ENCODE measurements at places on chromosomes 13 and 19.

- DNase-seq = no peak
These were observed 167.0 kb upstream of the IPO5 start for GRCh38 chr13:97786510-97786909.

- peak; percentile 50 for DNase-seq
These were observed 21.7 kb downstream of the MAU2 start for GRCh38 chr19:19342086-19343015.

DNA sequence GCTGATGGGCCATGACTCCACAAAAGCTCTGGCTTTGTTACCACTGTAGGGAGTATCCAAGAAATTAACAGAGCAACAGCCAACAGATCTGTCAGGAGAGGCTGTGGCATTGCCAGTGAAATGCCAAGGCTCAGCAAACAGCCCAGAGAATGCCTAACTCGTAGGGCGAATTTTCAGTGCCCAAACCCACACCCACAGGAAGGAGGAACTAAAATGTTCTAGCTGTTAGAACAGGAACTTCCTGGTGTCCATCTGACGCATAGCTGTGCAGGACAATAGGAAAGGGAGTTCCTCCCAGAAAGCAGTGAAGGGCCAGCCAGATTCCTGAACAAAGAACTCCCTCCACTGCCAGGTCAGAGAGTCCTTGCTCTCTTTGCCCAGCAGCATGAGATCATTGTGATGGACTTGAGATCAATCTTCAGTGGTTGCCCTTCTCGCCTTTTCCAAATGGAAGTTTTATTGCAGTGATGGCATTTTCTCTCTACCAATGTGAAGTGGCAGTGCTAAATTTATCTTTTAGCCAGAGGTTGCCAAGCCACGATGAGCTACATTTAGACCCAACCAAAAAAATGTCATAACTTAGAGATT is 224.2 kb upstream of the STARD13 start:
- DNase-seq = peak; percentile 16

DNA sequence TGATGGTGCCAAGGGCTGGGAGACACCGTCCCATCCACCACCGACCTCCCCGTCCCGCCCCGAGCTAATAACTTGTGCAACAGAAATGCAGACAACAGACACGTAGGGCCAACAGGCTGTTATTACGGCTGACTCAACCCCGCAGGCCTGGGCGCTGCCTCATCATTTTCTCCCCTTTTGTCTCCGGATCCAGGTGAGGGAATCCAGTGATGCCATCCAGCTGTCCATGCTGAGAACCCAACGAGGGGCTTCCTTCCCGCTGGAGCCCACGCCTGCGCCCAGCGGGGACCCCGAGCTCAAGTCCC is 6.4 kb upstream of the DIRAS1 start:
- DNase-seq = no peak

DNA sequence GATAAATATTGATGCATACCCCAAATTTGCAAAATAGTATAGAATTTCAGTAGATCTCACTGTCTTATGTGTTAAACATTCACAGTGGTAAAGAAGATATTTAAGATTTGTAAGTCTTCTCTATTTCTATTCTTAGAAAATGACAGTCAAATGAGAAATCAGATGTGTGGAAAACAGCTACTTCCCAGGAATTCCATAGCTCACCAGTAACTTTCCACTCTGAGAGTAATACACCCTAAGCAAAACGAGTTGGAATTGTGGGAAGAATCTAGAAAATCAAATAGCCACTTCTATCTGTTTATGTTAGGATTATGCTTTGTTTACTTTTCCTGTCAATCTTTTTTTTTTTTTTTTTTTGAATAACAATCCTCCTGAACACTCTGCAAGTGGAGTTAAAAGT is 69.1 kb downstream of the FLT1 start:
- DNase-seq = no peak
